NCI-H1105 treated with DMSO at 0.1 percent for 48 hours (cell line): ENCODE measurements at places on chromosomes 16 and 17.

GRCh38 chr16:3830625-3831254, 49.8 kb downstream of the CREBBP start:
- DNase-seq: no peak

DNA sequence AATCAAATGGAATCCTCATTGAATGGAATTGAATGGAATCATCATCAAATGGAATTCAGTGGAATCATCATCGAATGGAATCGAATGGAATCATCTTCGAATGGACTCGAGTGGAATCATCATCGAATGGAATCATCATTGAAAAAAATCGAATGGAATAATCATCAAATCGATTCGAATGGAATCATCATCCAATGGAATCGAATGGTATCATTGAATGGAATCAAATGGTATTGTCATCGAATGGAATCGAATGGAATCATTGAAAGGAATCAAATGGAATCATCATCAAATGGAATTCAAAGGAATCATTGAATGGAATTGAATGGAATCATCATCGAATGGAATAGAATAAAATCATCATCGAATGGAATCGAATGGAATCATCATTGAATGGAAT, 619.3 kb downstream of the TP53TG3F start:
- DNase-seq: no peak

- DNase-seq: no peak
Observed at GRCh38 chr17:70070305-70071027, 4.6 kb upstream of the KCNJ16 start.

DNA sequence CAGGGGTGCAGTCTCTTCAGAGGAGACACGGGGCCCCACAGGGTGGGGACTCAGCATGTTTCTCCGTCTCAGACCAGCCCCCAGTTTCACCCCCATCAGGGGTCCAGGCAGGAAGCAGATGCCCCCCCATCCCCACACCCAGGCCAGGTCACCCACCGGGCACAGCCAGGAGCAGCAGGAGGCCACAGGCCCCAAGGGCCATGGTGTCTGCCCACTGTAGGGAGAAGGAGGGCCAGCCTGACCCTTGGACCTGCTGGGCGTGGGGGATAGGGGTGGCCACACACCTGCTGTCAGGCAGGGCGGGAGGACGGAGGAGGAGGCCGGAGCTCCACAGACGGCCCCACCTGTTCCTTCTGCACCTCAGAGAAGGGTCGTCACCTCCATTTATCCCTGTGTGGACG, at the start of gene TPSG1:
TPSG1 (minus strand) TSS at position 218 of the 401 bp plus-strand sequence; CDS start at position 202, 16 bp downstream.
- no peak for DNase-seq

- DNase-seq: no peak
Observed at GRCh38 chr17:17712268-17712924, 31.1 kb downstream of the RAI1 start.

DNA sequence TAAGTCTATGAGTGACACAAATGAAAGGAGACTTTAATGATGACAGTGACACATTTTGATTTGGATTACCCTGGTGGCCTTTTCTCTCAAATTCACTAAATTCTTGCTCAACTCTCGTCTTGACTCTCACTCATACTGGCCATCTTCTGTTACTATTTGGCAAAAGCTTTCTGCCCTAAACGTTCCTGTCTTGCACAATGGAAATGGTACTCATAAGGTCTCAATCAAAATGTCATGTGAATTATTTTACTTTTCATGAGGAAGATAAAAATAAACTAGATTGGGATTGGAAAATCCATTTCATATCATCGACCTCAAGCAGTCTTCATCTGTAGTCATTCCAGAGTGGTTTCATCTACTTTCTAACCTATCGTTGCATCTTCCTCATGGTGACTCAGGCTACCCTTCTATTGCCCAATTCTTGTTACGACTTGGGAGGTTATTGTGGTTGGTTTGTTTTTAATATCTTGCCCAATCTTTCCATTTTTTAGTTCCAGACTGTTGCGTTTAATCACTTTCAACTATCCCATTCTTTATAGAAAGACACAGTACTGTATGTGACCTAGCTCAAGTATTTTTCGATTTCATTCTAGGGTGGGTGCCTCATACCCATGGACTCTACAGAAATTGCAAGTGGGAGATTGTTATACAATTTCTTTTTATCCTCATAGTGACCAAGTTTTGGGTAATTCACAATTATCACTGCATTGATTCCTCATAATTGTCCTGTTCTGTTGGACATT, 317.2 kb upstream of the KCNJ16 start:
- DNase-seq: no peak
